ENCODE measurements at places on chromosomes 13 and 19. TPM values are rescaled to one million over a fixed set of nuclear protein-coding genes. Genes with fewer than 3 reads are reported as not detected.
A peak's percentile ranks its signal among the peaks of the same experiment; 100 is the strongest.

DNA sequence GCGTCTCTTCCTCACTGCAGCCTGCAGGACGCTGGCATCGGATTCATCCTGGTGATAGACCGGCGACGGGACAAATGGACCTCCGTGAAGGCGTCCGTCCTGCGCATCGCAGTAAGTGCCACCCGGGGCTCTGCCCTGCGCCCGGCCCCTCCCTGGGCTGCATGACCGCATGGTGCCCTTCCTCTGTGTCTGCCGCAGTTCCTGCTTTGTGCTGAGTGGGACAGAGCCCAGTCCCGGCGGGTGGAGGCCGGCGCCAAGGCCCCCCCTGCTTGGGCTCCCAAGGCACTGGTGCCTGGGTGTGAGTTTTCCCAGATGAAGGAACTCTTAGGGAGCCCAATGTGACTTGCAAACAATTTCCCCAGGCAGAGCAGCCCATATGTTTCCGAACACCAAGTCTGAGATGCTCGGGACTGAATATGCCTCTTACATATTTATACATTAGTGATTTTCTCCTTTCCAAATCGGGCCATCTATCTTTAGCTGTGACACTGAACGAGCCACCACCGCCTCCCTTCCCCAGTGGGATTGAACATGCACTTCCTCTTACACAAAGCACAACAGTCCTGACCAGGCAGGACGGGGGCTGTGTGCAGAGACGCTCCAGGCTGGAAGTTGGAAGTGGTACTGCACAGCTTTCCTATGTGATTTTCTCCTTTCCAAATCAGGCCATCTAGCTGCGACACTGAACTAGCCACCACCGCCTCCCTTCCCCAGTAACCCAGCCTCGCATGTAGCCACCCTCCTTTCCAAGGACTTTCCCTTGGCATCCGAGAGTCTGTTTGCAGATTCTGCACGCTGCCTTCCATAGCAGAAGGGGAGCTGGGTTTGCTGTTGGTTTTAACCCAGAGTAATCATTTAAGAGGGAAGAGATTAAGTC lies 60.1 kb upstream of the F7 start:
- DNase-seq, result no peak

DNA sequence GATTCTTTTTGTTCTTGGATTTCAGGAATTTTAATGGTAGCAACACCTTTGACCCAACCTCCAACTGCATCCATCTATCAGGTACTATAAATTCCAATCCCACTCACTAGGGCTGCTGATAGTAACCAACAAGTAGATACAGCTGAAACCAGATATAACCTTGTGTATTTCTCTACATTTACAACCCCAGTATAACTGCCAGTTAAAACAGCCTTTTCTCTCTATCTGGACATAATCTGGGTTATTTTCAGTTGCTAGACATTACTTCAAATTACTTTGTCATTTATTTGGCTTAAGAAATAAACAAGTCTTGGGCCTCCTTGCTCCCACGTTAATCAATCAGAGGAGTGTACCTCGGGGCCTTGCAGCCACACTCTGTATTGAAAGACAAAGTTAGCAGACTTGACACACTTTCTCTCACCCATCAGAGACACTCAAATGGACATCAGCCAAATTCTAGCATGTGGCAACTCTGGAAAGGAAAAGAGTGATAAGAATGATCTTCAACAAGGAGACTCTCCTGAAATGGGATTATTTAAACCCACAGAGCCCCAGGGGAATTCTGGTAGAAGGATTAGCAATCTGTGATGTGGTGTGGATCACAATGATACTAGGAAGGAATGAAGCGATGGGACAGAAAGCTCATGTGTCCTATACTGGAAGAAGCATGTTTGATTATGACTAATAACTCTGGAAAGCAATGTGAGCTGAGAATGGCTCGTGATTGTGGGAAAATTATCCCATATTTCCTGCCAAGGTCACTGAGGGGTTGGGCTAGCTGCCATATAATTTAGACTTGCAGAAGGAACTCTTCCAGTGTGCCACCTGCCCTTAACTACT lies 157.5 kb downstream of the FLT1 start:
- DNase-seq, result no peak

GRCh38 chr13:95656386-95657015 lies 12.0 kb upstream of the DZIP1 start:
- DNase-seq, result no peak

DNA sequence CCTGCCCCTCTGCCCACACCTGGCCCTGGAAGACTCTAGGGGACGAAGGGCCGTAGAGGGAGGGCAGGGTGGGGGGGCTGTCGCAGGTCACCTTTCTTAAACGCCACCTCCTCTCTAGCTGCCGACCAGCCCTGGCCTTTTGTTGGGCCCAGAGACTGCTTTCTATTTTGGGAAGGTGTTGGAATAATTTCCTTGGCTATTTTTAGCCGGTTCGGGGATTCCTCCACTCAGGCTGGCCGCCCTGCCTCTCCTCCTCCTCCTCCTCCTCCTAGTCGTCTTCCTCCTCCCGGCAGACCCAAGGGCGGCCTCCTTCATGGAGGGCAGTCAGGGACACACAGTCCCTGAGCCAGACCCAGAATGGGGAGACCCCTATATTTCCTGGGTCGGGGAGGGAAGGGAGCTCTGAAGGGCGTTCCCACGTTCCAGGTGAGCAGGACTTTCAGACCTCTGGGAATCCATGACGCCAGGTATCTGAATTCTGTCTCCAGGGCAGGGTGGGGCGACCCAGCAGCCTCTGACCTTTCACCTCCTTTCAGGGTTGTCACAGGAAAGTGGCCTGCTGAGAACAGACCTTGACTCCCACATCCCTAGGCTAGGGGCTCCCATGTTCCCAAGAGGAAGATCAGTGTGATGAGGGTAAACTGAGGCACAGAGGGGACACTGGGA lies 19.9 kb downstream of the GADD45B start:
- DNase-seq, result no peak

DNA sequence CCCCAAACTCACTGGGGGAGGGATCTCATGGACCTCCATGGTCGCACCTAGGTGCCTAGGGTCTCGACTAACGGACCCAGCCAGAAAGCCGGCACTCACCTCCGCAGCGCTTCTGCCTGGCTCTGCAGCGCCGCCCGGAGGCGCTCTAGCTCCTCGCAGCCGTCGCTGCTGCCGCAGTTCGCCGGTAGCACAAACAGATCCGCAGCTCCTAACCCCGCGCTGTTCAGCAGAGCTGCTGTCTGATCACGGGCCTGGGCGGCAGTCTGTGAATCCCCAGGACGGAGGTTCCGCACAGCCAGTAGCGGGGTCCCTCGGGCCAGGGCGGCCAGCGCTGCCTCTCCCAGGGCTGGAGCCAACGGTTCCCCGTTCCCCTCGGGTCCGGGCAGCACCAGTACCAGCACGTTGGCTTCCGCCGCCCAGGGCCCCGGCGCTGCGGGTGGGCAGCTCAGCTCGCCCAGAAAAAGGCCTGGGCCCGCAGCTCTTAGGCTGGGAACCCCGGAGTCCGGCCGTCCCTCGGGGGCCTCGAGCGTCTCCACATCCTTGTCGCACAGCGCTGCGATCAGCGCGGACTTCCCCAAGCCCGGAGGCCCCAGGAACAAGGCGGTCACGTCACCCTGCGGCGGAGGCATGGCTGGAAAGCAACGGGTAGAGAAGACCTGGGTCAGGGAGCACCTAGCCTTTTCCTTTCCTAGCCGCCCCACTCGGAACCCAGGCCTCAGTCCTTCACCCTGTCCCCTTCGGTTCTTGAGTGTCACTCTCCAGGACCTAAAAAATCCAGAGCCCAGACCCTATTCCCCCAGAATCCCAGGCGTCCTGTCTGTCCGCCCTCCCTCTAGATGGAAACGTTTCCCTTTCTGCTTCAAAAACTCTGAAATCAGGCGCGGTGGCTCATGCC lies 977 bp downstream of the IRGQ start:
- peak; percentile 39 for DNase-seq

GRCh38 chr13:77300176-77301037 lies 26.5 kb downstream of the MYCBP2 start:
- DNase-seq, result no peak

DNA sequence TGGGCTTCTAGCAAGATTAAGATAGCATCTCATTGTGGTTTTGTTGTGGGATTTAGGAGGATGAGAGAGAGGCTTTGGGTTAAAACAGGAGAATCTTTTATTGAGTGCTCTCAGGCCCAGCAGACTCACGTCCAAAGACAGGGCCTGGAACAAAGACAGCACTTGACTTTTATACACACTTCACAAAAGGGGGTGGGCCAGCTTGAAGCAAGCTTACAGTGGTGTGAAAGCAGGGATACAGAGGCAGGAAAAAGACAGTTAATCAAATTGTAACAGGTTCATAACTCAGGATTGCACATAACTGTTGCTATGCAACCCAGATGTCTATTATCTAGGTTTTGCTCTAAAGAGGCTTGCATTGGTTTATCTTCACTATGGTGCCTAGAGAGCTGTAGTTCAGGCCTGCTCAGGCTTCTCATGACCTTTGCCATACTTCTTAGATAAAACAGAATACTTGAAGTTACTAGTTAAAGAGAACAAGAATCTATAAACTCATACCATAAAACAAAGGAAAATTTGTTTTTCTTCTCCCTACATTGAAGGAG lies 42.2 kb upstream of the CEACAM21 start:
- no peak for DNase-seq

- no peak for DNase-seq
Observed at GRCh38 chr13:33058776-33059327, 42.6 kb downstream of the KL start.

GRCh38 chr19:30448386-30449077 lies 76.3 kb downstream of the ZNF536 start:
- no peak for DNase-seq

- DNase-seq, result no peak
Observed at GRCh38 chr13:110546926-110547325, 14.6 kb downstream of the RAB20 start.

DNA sequence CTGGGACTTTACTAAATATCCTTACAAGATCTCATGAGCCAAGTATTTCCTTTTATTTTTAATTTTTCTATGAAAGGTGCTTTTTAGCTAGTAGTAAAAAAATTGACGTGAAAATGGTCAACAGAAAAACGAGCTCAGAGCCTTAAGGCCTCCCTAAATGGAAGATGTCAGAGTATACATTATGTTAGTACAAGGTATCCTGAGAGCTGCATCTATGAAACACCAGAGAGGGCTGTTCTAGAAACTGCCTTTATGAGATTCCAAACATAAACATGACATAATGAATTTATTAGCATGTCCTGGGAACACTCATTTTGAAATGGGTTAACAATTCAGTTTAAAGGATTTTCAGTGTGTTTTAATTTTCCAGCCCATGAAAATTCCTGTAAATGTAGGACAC lies 146.6 kb downstream of the PCDH9 start:
- DNase-seq, result no peak

GRCh38 chr19:16660763-16661479 lies at the start of gene TMEM38A:
TMEM38A (plus strand) TSS chr19:16661139; CDS start chr19:16661218, 79 bp downstream.
- DNase-seq, result no peak

- no peak for DNase-seq
Observed at GRCh38 chr13:61795580-61795979, 379.9 kb upstream of the PCDH20 start.

DNA sequence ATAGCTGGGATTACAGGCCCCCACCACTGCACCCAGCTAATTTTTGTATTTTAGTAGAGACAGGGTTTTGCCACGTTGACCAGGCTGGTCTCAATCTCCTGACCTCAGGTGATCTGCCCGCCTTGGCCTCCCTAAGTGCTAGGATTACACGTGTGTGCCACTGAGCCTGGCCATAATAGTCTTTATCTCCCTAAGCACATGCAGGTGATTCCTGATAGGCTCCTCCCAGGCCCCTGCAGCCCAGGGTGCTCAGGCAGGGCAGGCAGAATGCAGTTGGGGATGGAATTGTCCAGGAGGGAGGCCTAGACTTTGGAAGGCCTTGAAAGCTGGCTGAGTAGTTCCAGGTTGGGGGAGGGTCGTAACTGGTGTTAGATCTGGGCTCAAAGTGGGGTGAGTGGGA lies 8.5 kb downstream of the ZNF526 start:
- no peak for DNase-seq

- no peak for DNase-seq
Observed at GRCh38 chr13:59743195-59743594, 420.5 kb downstream of the DIAPH3 start.

DNA sequence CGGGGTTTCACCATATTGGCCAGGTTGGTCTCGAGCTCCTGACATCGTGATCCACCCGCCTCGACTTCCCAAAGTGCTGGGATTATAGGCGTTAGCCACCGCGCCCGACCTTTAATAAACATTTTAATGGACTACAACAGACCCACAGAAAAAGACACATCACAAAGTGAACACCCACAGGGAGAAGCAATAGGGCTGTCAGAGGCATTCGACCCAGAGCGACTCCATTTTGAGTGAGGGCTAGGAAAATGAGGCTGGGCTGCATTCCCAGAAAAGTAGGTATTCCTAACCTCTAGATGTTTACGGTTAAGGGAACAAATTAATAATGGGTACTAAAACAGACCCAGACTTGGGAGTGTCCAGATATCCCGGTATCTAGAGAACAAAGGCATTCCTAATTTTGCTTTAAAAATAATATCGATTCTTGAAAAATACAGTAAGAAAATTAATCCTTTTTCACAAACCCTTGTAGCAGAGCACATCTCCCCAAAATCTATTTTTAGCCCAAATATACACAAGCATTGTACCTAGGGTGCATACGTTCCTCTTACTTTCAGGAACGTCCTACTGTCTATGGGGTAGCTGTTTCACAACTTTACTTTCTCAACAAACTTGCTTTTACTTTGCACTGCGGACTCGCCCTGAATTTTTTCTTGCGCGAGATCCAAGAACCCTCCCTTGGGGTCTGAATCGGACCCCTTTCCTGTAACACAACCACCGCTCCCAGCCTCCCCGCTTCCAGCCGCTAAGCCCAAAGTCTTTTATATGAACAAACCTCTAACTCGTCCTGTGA lies 811 bp upstream of the ZNF8 start:
- no peak for DNase-seq

- no peak for DNase-seq
Observed at GRCh38 chr13:46160471-46161066, 21.4 kb downstream of the LCP1 start.

DNA sequence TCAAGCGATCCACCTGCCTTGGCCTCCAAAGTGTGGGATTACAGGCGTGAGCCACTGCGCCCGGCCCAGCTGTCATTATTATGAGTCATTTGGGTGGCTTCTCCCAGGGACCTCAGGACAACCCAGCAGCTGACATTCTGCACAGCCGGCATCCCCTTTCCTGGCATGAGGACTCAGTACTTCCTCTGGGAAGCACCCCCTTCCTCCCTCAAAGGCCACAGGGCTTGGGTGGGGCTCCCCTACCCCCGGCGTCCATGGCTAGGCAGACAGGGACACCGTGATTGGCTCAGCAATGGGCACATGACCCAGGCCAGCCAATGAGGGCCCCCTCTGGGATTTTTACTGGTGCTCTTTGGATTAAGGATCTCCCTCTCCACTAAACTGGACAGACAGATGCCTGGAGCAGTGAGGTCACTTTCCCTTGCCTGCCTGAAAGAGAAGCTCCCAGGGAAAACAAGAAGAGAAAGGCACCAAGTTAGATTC lies 6.0 kb downstream of the KANK2 start:
- no peak for DNase-seq

GRCh38 chr19:10501971-10502523 lies 1.1 kb downstream of the KEAP1 start:
- no peak for DNase-seq

GRCh38 chr13:71813187-71813586 lies 53.8 kb downstream of the DACH1 start:
- DNase-seq, result no peak

- no peak for DNase-seq
Observed at GRCh38 chr19:51644636-51645271, 1.9 kb downstream of the SIGLEC14 start.

Gene LILRA5
- polyA plus RNA-seq, result 0.70 TPM

Gene HSPBP1
- 25.9 TPM for polyA plus RNA-seq

Gene AP1M2
- polyA plus RNA-seq, result 60.2 TPM

Gene ZNF808
- 8.8 TPM for polyA plus RNA-seq

Gene SHD
- polyA plus RNA-seq, result 3.6 TPM

Gene TMEM190
- not detected for polyA plus RNA-seq

Gene FREM2
- 48.7 TPM for polyA plus RNA-seq

Gene UBL3
- polyA plus RNA-seq, result 60.3 TPM

Gene MYO1F
- 7.3 TPM for polyA plus RNA-seq

Gene DDA1
- 30.1 TPM for polyA plus RNA-seq

All from left renal pelvis (tissue), 4 donors.